ENCODE measurements at places on chromosomes 6 and 20.

DNA sequence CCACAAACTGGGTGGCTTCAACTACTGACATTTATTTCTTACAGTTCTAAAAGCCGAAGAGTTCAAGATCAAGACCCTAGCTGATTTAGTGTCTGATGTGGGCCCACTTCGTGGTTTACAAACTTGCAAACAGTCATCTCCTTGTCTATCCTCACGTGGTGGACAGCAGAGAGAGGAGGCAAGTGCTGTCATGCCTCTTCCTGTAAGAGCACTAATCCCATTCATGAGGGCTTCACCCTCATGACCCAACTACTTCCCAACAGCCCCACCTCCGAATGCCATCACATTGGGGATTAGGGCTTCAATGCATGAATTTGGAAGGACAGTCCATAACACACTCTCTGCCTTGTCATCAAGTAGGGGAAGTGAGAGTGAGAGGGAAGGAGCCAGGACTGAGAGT lies 15.6 kb upstream of the ISM1 start:
- no peak for DNase-seq

GRCh38 chr6:101443315-101443714 lies 49.8 kb downstream of the GRIK2 start:
- DNase-seq, result no peak

DNA sequence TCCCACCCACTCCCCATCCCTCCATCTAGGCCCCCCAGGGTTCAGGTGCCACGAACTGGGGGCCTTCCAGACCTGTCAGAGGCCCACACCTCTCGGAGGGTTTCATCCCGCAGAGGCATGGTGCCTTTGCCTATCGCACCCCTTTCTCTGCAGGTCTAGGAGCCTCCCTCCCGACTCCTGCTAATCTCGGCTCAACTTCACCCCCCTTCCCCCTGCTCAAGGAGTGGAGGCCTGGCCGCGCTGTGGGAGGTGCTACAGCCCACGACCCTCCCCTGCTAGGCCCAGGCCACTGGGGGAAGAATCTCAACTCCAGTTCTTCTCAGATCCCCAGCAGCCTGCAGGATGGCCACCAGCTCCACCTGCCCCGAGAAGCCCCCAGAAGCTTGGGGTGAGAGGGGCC lies at the start of gene TULP1:
TULP1 (minus strand) TSS at position 157 of the 400 bp plus-strand sequence; CDS start at position 119, 38 bp downstream.
- DNase-seq, result no peak

GRCh38 chr6:144416244-144416643 lies 131.1 kb downstream of the UTRN start:
- no peak for DNase-seq

- DNase-seq, result no peak
Measured at GRCh38 chr20:55760586-55760985, 244.7 kb downstream of the CBLN4 start.

DNA sequence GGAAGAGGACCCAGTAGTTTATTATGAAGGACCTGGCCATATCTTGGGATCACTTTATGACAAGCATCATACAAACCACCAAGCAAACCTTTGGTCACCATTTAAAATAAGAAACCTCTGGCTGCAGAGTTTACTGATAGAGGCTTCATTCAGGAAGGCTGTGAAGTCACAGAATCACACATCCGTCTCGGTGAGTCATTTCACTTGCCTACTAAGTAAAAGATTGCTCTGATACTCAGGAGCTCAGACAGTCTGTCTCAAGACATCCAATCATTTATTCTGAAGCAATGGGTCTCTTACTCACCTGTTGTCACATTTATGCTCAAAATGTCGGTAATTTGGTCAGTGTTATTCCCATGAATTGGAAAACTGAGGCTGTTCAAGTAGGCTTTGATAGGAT lies 33.7 kb downstream of the ADGRF5 start:
- DNase-seq, result no peak

- no peak for DNase-seq
Measured at GRCh38 chr6:14246876-14247275, 129.3 kb downstream of the CD83 start.

DNA sequence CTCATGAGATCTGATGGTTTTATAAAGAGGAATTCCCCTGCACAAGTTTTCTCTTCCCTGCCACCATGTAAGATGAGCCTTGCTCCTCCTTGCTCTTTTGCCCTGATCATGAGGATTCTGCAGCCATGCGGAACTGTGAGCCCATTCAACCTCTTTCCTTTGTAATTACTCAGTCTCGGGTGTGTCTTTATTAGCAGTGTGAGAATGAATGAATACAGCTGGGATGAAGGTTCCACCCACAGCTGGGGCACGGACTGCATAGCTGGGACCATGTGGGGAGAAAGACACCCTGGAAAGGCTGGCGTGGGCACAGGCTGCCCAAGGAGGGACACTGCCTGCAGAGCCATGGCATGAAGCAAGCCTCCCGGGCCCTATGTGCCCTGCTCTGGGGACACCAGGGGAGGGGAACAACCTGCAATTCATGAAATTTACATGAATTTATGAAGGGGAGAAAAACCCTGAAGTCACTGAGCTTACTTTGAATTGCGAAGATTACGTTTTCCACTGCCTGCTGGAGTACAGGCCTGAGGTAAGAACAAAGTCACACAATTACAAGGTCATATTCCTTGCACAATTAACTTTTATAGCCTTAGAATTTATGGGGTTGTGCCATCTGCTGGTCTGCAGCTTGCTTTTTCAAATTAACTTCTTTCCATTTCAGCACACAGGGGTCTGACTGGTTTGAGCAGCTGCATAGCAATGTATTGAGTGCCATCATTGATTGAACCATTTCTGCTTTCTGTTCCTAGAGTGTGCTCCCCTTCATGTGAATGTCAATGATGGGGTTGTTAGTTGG lies 46.2 kb downstream of the SLC22A1 start:
- DNase-seq, result no peak

- no peak for DNase-seq
Measured at GRCh38 chr20:59184880-59185447, 21.3 kb downstream of the ZNF831 start.

DNA sequence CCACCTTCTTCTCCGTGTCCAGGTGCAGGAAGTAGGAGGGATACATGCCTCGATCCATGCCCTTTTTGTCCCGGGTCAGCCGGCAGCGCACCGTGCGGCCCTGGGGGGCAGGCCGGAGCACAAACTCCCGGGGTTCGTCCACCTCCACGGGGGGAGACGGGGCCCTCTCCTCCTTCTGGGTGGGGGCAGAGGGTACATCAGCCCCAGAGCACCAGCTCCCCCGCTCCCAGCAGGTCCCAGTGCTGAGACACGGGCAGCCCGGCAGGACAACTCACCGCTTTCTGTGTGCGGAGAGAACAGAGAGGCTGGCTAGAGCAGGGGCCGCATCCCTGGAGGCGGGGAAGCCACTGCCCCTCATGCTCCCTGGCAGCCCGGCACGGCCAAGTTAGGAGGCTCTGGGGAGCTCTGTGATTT lies 6.7 kb downstream of the TULP1 start:
- no peak for DNase-seq

DNA sequence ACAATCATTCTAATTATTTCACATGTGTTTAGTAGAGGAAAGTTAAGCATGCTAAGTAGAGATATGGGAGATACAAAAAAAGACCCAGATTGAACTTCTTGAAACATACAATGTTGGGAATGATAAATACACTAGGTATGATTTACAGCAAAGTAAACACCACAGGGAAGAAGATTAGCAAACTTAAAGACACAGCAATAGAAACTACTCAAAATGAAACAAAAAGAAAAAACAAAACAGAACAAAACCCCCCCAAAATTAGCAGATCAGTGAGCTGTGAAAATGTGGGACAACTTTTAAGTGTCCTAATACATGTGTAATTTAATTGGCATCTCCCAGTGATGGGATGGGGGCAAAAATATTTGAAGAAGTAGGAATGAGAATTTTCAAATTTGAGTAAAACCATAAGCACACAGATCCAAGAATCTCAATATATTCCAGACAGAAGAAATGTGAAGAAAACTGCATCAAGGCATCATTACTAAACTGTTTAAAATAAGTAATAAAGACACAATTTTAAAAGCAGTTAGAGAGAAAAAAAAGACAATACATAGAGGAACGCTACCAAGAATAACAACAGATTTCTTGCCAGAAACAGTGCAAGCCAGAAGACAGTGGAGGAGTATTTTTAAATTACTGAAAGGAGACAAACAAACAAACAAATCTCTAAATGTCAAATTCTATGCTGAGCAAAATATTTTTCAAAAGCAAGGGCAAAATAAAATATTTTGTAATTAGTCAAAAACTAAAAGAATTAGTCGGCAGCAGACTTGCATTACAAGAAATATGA lies 473.7 kb downstream of the QKI start:
- no peak for DNase-seq

All from GM19239 (cell line).